ENCODE measurements at places on chromosomes 3 and 15. TPM values are rescaled to one million over a fixed set of nuclear protein-coding genes. Genes with fewer than 3 reads are reported as not detected.

TMEM42 gene
- 24.7 TPM for polyA plus RNA-seq

UBAP1L gene
- polyA plus RNA-seq = 1.1 TPM

FAH gene
- 50.6 TPM for polyA plus RNA-seq

PTPN23 gene
- 15.1 TPM for polyA plus RNA-seq

STRA6 gene
- 0.14 TPM for polyA plus RNA-seq

PEX11A gene
- 4.2 TPM for polyA plus RNA-seq

FGF12 gene
- polyA plus RNA-seq = not detected

ALG1L2 gene
- polyA plus RNA-seq = not detected

MST1R gene
- 0.14 TPM for polyA plus RNA-seq

FAM107A gene
- polyA plus RNA-seq = not detected

SFMBT1 gene
- polyA plus RNA-seq = 1.0 TPM

P2RY1 gene
- polyA plus RNA-seq = not detected

PEX5L gene
- not detected for polyA plus RNA-seq

PLAAT1 gene
- 0.73 TPM for polyA plus RNA-seq

GP9 gene
- not detected for polyA plus RNA-seq

Data from IMR-90 (cell line).